Urinary bladder (tissue), 4 donors: ENCODE measurements at places on chromosomes 16 and 17.

DNA sequence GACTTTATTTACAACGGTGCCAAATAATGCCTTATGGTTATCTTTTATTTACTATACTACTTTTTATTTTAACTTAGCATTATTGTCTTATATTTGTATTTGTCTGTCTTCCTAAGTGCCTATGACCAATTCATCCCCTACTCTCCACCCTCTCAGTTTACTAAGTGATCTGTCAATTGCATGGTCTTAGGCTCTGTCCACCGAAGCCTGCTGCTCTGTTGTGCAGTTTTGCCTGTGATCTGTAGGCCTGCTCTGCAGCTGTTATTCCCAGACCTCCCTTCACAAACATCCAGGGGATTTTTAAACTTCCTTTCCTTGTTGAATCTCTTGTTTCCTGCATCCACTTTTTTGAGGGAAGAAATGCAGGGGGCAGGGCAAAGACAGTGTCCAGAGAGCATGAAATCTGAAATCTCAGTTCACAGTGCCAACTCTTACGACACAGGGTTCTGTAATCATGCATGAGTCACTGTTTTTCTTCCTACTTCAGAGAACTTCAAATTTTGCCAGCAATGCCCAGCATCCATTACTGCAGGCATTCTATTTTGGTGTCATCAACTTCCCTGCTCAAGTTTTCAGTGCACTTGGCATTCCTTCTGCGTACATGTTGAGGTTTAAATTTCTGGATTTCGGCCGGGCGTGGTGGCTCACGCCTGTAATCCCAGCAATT lies 11.4 kb downstream of the SLFN5 start:
- peak; percentile 25 for DNase-seq

- DNase-seq, result no peak
These were observed 66.7 kb downstream of the C16orf95 start for GRCh38 chr16:87250431-87250960.

DNA sequence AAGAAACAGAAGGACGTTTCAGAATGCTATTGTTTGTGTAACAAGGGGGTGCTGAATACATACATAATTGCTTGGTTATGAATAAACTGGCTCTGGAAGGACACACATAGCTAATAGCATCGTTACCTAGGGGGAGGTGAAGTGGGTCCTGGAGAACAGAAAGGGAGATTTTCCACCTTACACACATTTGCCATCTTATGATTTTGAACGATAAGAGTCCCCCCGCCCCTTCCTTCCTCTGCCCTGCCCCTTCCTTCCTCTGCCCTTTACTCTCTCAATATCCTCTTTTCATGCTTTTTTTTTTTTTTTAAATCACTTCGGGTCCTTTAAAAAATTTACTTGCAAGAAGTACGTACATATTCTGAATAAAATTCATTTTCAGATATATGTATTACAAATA lies 902 bp upstream of the DHRS7B start:
- DNase-seq, result no peak

DNA sequence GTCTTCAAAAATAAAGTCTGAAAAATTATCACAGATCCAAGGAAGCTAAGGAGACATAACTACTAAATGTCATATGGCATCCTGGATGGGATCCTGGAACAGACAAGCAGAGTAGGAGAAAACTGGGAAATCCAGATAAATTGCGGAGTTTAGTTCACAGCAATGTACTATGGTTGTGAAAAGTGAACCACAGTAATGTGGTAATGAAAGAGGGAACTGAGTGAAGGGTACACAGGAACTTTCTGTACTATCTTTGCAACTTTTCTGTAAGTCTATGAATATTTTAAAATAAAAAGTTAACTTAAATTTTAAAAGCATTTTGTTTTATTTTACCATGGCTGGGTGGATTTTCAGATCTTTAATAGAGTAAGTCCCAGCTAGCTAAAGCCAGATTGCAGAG lies 16.3 kb downstream of the SLFN12L start:
- no peak for DNase-seq

GRCh38 chr16:67714522-67714921 lies 4.6 kb downstream of the GFOD2 start:
- DNase-seq, result no peak

DNA sequence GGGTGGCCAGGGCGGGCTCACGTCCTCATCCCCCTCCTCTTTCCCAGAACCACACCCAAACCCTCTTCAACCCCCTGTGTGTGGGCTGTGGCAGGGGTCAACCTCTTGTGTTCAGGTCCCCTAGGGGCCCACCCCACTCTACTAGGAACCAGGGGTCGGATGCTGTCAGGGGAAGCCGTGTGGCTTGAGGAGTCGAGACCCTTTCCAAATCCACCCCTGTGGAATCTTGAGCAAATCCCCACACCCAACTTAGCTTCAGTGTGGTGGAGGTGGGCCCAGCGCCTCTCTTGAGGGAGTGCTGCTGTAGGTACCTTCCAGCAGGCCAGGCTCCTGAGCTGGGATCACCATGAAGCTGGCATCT lies 121.5 kb downstream of the MRM1 start:
- DNase-seq, result no peak

GRCh38 chr16:67449739-67450138 lies 18.8 kb downstream of the HSD11B2 start:
- no peak for DNase-seq

- DNase-seq, result peak; percentile 65
These were observed at the start of gene NDE1 for GRCh38 chr16:15650019-15650697. TSS of gene NDE1 (plus strand) at chr16:15650245. CDS start at chr16:15664779, 14,534 bp downstream.

- no peak for DNase-seq
These were observed 28.0 kb downstream of the BLMH start for GRCh38 chr17:30263552-30264333.

GRCh38 chr17:15930426-15930825 lies 14.5 kb upstream of the ADORA2B start:
- no peak for DNase-seq

- no peak for DNase-seq
These were observed 23.5 kb downstream of the TANC2 start for GRCh38 chr17:62989501-62989900.

- DNase-seq, result no peak
These were observed 21.1 kb upstream of the CORO6 start for GRCh38 chr17:29643817-29644160.

DNA sequence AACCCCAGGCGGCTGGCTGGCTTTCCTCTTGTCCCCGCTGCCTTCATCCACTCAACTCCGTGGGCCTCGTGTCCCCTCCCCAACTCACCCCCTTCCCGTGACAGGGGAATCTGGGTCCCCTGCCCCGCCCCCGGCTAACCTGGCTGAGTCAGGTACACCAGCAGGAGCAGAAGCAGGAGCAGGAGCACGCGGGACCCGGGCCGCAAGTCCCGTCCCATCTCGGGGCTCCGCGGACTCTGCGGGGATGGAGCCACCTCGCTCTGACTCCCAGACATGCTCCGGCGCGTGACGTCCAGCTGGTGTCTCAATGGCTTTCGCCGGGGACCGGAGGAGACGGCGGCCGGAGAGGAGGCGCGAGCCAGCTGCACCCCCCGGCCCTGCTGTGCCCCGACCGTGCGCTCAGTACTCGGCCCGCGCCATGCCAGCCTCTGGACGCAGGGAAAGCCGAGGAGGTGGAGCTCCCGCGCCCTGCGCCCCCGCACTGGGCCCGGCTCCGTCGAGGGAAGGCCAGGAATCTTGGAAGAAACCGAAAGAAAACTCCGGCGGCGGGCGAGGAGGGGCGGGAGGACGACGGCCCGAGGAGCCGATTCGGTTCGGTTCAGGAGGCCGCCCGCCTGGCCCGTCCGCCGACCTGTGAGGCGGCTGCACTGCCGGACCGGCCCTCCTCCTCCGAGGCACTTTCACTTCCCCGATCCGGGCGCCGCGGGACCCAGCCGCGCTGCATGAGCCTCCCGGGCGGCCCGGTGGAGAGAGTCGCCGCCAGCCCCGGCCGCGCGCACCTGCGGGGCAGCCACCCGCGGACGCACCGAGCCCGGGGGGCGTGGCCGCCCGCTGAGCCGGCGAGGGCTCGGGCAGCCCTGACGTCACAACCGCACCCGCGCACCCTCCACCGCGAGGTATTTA lies at the start of the genes CXCL16 and ZMYND15:
Gene CXCL16 (minus strand): TSS at position 807 of the 903 bp plus-strand sequence. CDS start 589 bp downstream, at position 218.
Gene ZMYND15 (plus strand): TSS at position 712 of the 903 bp plus-strand sequence. CDS start 716 bp downstream, outside the sequence.
- DNase-seq, result no peak

DNA sequence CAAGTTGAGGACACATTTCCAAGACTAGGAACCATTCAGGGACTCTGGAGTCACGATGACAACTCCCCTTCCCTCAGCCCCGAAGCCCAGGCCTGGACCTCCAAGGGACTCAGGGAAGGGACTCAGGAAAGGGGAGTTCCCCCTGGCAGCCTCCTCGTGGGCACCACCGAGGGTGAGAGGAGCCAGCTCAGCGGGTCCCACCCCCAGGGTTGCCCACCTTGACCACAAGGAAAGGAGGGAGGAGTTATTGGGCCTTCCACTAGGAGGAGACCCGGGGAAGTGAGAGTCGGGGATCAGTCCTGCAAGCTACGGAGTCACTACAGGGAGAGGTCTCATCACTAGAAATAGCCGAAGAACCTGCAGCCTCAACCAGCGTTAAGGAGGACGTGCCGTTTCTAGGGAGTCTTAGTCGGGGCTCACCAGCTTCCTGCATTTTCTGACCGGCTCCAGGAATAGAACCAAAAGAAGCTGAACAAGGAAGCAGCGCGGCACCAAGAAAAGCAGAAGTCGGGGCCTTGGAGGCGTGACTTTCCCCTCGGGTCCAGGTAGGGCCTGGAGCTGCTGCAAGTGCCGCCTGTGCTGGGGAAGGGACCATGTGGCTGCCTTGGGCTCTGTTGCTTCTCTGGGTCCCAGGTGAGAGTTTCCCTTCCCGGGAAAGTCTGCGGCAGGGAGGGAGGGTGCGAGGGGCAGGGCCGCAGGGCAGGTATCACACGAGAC lies at the start of gene CD300A:
Gene CD300A (plus strand): TSS at position 524 of the 717 bp plus-strand sequence. CDS start 70 bp downstream, at position 594.
- no peak for DNase-seq

- DNase-seq, result no peak
These were observed 8.5 kb downstream of the SNTB2 start for GRCh38 chr16:69195369-69196029.

- no peak for DNase-seq
These were observed 24.8 kb downstream of the KPNA2 start for GRCh38 chr17:68060336-68060735.

DNA sequence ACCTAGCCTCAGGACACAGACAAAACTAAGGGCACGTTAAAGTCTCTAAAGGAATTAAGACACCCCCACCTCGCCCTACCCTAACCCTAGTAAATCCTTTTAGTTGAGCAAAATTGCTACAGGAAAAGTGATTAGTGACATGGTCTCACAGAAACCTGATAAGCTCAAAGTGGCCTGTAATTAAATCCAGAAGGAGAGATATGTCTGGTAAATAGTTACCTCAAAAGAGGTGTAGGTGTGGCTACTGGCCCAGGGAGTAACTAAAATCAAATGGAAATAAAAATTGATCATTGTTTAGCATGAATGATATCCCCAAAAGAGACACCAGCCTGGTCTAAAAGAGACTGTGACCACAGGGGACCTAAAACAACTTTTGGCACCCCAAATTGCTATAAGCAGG lies 168.3 kb downstream of the SLC39A11 start:
- DNase-seq, result no peak

- DNase-seq, result no peak
These were observed 8.7 kb upstream of the TBX4 start for GRCh38 chr17:61443475-61443882.

DNA sequence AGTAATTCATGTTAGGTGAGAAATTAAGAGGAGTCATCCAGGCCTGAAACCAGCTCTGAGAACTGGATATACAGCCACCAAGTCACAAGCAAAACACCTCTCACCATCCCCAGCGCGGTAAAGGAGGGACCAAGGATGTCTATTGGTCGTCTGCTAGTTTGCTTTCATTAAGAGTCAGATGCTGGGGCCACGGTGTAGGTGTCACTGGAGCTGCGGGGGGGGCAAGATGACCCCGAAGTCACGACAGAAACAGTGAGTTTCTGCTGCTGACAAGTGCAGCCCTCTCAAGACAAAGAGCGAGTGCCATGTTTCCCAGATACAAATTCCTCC lies 790 bp downstream of the NCBP3 start:
- no peak for DNase-seq

- peak; percentile 32 for DNase-seq
These were observed 70.8 kb downstream of the EMP2 start for GRCh38 chr16:10509534-10510025.

- DNase-seq, result no peak
These were observed 56.5 kb downstream of the MRM1 start for GRCh38 chr17:36657763-36658490.

GRCh38 chr17:614653-615546 lies 99.7 kb downstream of the VPS53 start:
- DNase-seq, result no peak

DNA sequence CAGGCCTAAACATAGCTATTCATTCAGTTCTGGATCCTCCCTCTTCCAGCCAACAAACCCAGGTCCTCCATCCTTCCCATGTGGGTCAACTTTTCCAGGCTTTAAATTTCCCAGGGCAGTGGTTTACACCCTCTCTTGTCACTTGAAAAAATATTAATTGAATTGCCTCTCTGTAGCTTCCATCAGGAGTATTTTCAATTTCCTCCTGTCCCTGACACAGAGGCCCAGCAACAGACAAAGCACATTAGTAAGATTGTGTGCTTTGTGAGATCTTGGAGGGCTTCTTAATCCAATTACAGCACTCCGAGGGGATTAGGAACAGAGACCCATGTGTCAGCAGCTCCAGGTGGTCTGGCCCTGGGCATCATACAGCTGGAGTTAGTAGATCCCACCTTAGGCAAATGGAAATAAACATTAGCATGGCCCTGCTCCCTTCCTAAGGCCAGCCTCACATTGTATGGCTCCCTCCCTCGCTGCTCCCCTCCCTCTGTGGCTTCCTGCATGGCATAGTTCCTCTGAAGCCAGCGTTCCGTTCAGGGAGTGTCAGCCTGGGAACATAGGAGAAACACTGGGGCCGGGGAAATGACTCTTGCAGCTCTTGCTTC lies 132.7 kb upstream of the HSBP1 start:
- DNase-seq, result no peak

DNA sequence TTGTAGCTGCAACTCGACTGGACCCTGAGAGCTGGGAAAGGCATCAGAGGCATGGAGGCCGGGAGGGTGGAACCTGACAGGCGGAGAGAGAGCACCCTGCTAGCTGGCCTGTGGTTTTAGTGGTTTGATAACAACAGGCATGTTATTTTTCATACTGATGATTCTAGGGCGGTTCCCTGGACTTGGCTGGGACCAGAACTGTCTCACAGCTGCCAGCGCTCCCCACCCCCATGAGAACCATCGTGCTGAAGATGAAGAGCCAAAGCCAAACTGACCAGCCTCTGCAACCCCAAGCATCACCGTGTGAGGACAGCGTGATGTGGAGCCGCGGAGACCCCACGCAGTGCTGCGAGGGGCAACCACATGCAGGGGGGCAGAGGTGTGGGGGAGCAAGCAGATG lies 28.5 kb downstream of the MXRA7 start:
- DNase-seq, result no peak

- DNase-seq, result no peak
These were observed 22.5 kb upstream of the CHMP6 start for GRCh38 chr17:80969030-80969673.

DNA sequence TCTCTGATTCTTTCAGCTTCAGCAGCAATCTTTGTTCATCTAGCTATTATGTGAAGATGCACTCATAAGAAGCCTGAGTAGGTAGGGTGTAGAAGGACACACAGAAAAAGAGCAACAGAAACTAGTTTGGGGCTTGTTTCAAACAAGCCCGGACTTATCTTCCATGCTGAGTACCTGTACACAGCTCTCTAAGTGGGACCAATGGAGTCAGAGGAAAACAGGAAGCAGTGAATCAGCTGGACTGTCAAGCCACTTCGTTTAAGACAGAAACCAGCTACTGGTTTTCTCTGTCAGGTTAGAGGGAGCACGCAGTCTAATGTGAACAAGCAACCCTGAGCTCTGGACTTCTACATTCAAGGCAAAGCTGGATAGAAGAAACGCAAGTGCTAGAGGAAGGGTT lies 16.0 kb downstream of the MAP2K6 start:
- DNase-seq, result no peak
